ENCODE measurements at places on chromosomes 1 and 21.

GRCh38 chr1:15902882-15903281, 55.4 kb downstream of the SPEN start:
- DNase-seq, result peak; percentile 79

DNA sequence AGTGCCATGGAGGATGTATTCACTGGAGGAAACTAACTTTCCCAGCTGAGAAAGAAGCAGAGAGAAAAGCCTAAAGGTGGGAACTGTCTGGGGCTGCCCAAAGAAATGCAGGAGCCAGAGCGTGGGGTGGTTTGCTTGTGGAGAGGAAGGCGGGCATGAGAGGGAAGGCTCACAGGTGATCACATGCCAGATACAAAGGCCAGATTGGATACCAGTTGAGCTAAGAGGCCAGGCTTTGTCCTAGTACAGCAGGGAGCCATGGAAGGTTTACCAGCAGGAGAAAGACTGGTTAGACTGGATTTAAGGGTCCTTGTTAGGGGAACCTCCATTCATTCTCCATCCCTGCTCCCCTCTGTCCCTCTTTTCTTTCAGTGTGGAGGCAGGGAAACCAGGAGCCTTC, 66.4 kb downstream of the BEND5 start:
- DNase-seq, result no peak

DNA sequence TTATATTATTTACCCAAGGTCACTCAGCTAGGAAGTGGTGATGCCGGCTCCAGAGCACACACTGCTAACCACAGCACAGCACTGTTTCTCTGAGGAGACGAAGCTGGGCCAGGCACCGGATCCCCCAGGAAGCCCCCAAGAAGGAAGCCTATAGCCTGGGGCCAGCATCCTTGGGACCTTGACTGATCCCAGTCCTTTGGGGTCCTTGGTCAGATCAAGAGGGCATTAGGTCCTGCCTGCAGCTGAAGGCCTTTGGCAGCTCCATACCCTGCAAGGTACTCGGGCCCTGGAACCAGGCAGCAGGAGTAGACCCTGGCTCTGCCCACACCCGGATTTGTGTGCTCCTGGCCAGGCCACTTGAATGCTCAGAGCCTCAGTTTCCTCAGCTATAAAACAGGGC, 128.0 kb downstream of the LACTBL1 start:
- DNase-seq, result no peak

GRCh38 chr1:9093091-9093490, 23.7 kb upstream of the SLC2A5 start:
- DNase-seq, result no peak

DNA sequence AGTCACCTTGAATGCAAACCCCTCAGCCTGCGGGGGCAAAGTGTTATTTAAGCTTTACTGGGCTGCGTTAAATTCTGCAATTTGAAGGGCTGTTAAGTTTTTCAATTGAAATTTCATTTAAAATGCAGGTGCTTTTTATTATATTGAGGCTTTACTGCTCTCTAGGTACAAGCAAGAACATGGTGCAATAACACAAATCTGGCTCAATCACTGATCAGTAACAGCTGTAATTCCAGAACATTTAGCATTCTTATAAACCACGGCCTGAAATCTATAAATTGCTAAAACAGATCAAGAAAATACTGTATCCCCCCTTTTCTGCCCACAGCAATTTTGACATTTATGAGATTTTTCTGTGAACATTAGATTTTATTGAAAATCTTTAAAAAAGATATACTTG, 322.8 kb downstream of the KCTD3 start:
- DNase-seq, result no peak

GRCh38 chr1:61496501-61496900, 228.4 kb downstream of the TM2D1 start:
- no peak for DNase-seq

DNA sequence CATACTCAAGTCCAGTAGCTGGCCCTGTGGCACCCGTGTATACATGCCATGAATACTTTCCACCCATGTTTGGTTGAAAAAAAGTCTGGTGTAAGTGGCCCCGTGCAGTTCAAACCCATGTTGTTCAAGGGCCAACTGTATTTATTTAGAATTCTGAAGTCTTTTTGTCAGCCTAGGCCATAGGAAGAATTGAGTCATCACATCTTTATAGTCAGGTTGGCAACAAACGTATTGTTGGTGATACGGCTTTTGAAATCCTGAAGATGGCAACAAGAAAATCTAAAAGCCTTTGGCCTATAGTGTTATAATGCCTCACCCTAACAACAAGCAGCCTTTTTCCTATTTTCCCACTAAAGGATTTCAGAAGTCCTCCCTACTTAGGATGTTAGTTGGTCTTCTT, 363.6 kb downstream of the PLPP3 start:
- DNase-seq, result no peak

GRCh38 chr1:98698625-98699024, 37.1 kb downstream of the SNX7 start:
- DNase-seq, result no peak

Measured in H4 (cell line).